ENCODE measurements at places on chromosomes 6 and 20. TPM values are rescaled to one million over a fixed set of nuclear protein-coding genes. Genes with fewer than 3 reads are reported as not detected.

FOXF2 gene
- total RNA-seq: 5.5 TPM

SSTR4 gene
- not detected for total RNA-seq

ALDH5A1 gene
- total RNA-seq: 0.39 TPM

CLPSL1 gene
- not detected for total RNA-seq

DUSP15 gene
- total RNA-seq: not detected

VSTM2L gene
- total RNA-seq: 0.20 TPM

HSD17B8 gene
- 5.3 TPM for total RNA-seq

TTLL9 gene
- total RNA-seq: not detected

TMC2 gene
- total RNA-seq: under 0.01 TPM

FLRT3 gene
- 0.78 TPM for total RNA-seq

TRIM15 gene
- not detected for total RNA-seq

POM121L2 gene
- not detected for total RNA-seq

RAB44 gene
- total RNA-seq: not detected

FAM50B gene
- 6.6 TPM for total RNA-seq

COL12A1 gene
- total RNA-seq: 151 TPM

C6orf58 gene
- not detected for total RNA-seq

GSTA4 gene
- total RNA-seq: 36.7 TPM

KCNQ2 gene
- total RNA-seq: not detected

RPS6KA2 gene
- total RNA-seq: 74.2 TPM

PPP1R16B gene
- total RNA-seq: not detected

DEFB123 gene
- total RNA-seq: not detected

LRRN4 gene
- not detected for total RNA-seq

SYNGAP1 gene
- 6.2 TPM for total RNA-seq

SCGN gene
- total RNA-seq: not detected

DPPA5 gene
- total RNA-seq: not detected

TFEB gene
- 3.7 TPM for total RNA-seq

CLVS2 gene
- total RNA-seq: under 0.01 TPM

HLA-DRB1 gene
- total RNA-seq: under 0.01 TPM

PGC gene
- total RNA-seq: not detected

RAET1L gene
- total RNA-seq: not detected

VPS16 gene
- 54.4 TPM for total RNA-seq

EEF1A2 gene
- not detected for total RNA-seq

NKAIN4 gene
- total RNA-seq: not detected

PLCB1 gene
- total RNA-seq: 20.9 TPM

SFTA2 gene
- total RNA-seq: not detected

TXLNB gene
- not detected for total RNA-seq

COQ3 gene
- 9.4 TPM for total RNA-seq

IPCEF1 gene
- total RNA-seq: not detected

MAN1A1 gene
- 127 TPM for total RNA-seq

RBPJL gene
- total RNA-seq: not detected

ADGRG6 gene
- 0.37 TPM for total RNA-seq

PRSS16 gene
- total RNA-seq: not detected

SPAG4 gene
- total RNA-seq: 6.5 TPM

HLA-DMB gene
- total RNA-seq: not detected

CCN2 gene
- 10.8 TPM for total RNA-seq

CPNE5 gene
- not detected for total RNA-seq

SRMS gene
- not detected for total RNA-seq

EBF4 gene
- 0.37 TPM for total RNA-seq

PPDPF gene
- total RNA-seq: 58.6 TPM

KIF6 gene
- total RNA-seq: not detected

GPR6 gene
- not detected for total RNA-seq

CCDC170 gene
- total RNA-seq: 0.37 TPM

ZKSCAN3 gene
- total RNA-seq: 2.7 TPM

RAET1G gene
- 2.6 TPM for total RNA-seq

MDC1 gene
- total RNA-seq: 10.0 TPM
